Naive thymus-derived CD4-positive, alpha-beta T cell (primary cell): ENCODE measurements at places on chromosomes 11 and 22. TPM values are rescaled to one million over a fixed set of nuclear protein-coding genes. Genes with fewer than 3 reads are reported as not detected.

The TECTA gene
- 0.75 TPM for total RNA-seq

- no peak for DNase-seq
Observed at GRCh38 chr11:96827164-96827563, 437.4 kb downstream of the JRKL start.

DNA sequence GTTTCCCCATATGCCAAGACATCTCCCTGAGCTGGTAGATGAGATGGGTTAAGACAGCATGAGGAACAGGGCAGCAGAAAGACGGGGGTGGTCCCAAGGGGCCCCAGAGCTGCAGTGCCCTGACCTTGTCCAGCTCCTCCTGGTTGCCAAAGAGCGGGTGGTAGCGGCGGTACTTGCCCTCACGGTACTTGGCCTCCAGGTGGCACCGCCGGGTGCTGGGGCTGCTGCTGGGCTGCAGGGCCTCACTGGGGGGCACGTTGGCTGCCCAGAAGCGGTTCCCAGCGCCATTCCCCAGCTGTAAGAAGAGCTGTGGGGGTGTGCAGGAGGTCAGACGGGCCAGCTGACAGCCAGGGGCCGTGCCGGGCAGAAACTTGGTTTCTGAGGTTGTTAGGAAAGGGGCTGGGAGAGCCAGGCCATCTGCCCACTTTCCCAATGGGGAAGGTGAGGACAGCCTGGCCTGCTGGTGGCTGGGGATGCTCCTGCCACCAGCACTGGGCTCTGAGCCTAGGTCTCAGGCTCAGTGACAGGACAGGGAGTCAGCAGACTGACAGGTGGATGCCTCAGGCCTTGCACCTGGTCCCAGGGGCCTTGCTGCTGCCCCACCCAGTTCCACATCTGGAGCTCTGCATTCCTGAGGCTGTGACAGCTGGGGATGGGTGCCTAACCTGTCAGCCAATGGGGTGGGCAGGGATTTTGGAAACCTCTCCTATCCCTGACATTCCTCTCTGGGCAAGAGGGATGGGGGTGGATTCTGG is 30.0 kb upstream of the PDE2A start:
- no peak for DNase-seq

GRCh38 chr22:44364751-44365130 is 52.0 kb upstream of the SHISAL1 start:
- no peak for DNase-seq
